ENCODE measurements at places on chromosomes 11 and 22.

GRCh38 chr22:44995105-44995514 is 14.7 kb downstream of the PHF21B start:
- DNase-seq, result no peak

GRCh38 chr11:36193290-36193619 is 96.0 kb downstream of the COMMD9 start:
- no peak for DNase-seq

DNA sequence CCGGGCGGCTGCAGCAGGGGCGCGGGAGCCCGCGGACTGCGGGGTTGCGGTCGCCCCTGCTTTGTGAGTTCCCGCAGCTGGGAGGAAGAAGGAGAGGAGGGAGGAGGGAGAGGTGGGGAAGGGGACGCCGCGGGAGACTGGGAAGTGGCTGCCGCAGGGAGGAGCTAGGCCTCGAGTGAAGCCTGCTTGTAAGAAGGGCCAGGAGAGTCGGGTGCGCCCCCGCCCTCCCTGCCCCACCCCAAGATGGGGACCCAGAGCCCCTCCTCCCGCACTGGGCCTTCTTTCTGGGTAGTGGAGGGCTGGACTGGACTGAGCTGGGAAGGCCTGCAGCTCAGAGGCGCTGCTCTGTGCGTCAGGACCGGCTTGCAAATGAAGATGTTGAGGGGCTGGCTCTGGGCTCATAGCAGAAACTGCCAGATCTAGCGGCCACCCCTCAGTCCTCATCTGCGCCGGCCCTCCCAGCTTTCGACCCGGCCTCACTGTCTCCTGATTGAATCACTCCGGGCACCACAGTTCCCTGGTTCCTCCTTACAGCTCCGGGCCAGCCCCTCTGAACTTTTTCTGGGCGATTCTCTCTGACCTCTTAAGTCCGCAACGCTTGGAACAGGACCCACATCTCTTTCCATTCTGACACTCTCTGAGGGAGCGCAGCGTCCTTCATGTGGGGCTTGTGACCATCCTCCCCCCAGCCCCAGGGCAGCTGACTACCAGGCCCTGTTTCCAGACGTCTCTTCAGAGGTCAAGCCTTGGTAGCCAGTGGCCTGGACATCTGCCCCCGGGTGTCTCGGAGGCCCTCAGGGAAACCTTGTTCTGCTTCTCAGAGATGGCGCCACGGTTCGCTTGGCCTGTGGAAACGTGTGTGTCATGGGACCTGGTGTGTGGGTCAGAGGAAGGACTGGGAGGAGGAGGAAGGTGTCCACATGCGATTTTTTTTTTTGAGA is 21.9 kb downstream of the SERPINH1 start:
- DNase-seq, result peak; percentile 66

- peak; percentile 17 for DNase-seq
Measured at GRCh38 chr22:22682807-22683667, 38.6 kb downstream of the GGTLC2 start.

DNA sequence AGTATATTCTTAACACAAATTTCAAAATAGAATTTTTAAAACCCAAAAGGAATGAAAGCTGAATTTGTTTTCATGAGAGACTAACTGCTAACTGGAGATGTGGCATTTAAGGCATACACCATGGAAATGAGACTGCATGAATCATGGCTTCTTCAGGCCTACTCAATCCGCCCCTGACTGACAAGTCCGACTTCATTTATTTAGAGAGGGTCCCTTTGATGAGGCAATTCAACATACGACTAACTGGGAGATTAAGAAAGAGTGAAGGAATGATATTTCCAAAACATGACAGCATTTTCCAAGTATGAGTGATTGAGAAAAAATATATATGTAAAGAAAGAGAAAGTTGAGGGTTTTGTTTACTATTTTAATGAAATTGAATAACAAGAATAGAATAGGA is 720.1 kb downstream of the DLG2 start:
- DNase-seq, result no peak

DNA sequence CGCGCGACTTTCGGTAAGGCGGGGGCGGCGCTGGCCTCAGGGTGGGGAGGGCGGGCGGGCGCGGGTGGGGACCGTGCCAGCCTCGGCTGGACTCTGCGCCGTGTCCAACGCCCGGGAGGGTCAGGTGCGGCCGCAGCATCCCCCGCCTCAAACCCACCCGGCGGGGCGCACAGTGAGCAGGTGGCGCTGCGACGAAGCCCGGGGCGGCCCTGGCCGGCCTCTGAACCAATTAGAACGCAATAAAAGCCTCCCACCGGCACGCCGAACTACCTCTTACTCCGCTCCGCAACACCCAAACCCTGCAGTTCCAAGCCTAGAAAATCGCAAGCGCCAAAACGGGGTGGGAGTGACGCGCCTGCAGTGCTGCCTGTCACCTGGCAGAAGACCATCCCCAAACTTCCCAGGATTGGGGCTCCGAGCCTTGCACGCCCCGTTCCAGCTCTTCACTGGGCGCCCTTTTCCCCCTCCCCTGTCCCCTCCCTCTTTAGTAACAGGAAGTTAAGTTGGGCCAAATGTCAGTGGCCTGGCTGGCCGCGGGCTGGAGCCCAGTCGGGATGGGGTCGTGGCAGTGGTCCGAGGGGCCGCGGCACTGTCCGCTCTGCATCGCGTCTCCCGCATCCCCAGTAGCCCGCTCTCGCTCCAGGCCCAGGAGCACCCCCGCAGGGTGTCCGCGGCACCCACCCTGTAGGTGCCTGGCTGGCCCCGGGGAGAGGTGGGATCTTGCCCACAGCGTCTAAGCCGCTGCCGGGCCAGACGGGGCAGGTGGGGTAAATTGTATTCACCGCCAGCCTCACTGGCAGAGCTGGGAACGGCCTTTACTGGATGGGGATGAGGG is 541 bp downstream of the MICAL2 start:
- no peak for DNase-seq

DNA sequence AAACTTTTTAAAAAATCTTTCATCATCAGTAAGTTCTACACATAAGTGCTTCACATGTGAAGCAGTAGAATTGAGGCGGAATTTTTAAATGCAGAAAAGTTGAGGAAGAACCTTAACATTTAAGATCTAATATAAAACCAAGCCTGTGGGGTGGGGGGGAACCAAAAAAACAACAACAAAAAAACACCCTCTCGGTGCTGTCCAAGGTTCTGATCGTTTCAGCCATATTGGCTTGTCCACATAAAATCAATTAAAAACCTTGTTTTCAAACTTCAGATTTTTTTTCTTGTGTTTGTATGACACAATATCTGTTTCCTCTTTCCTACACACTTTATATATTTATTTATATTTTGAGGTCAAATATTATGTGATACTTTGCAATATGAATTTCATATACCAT is 130.0 kb downstream of the WNT7B start:
- DNase-seq, result peak; percentile 11

- peak; percentile 41 for DNase-seq
Measured at GRCh38 chr11:64916040-64916774, 802 bp downstream of the ATG2A start.
